Fibroblast of the aortic adventitia (primary cell): ENCODE measurements at places on chromosomes 3 and 15. TPM values are rescaled to one million over a fixed set of nuclear protein-coding genes. Genes with fewer than 3 reads are reported as not detected.

Gene UQCC5
- total RNA-seq, result 4.3 and 7.7 TPM in 2 replicates

Gene COL6A5
- total RNA-seq, result under 0.01 TPM in 1 of 2 replicates, not detected in the other

Gene SAMMSON
- total RNA-seq, result not detected in 2 replicates

Gene ULK3
- total RNA-seq, result 15.1 and 17.7 TPM in 2 replicates

Gene PRTG
- total RNA-seq, result 0.45 and 2.3 TPM in 2 replicates

Gene METTL6
- 30.0 and 30.6 TPM in 2 replicates for total RNA-seq

Gene ARPP21
- 0.90 TPM in 1 of 2 replicates, not detected in the other for total RNA-seq

Gene CX3CR1
- not detected in 2 replicates for total RNA-seq

Gene TRH
- total RNA-seq, result 2.5 TPM in 1 of 2 replicates, not detected in the other

Gene FAIM
- 6.0 and 16.1 TPM in 2 replicates for total RNA-seq

Gene STRC
- 0.09 TPM in 1 of 2 replicates, not detected in the other for total RNA-seq

Gene SERINC4
- total RNA-seq, result 0.18 TPM in 1 of 2 replicates, not detected in the other

Gene LMOD3
- total RNA-seq, result not detected in 2 replicates

Gene TTBK2
- total RNA-seq, result 14.3 and 18.5 TPM in 2 replicates

Gene NR1I2
- total RNA-seq, result 0.27 TPM in 1 of 2 replicates, not detected in the other

Gene GPR156
- 0.90 and 4.0 TPM in 2 replicates for total RNA-seq

Gene PLXND1
- 31.4 and 76.3 TPM in 2 replicates for total RNA-seq

Gene TRIM42
- total RNA-seq, result not detected in 2 replicates

Gene THAP10
- 2.3 and 7.9 TPM in 2 replicates for total RNA-seq

Gene SPINK8
- not detected in 2 replicates for total RNA-seq

Gene UBE2Q2
- 51.5 and 58.6 TPM in 2 replicates for total RNA-seq

Gene RBMS3
- 68.4 and 84.1 TPM in 2 replicates for total RNA-seq

Gene KIF15
- total RNA-seq, result 0.98 and 17.1 TPM in 2 replicates

Gene MOBP
- total RNA-seq, result not detected in 2 replicates

Gene PIK3CB
- 4.4 and 9.9 TPM in 2 replicates for total RNA-seq
